ENCODE measurements at places on chromosomes 3 and 15.

DNA sequence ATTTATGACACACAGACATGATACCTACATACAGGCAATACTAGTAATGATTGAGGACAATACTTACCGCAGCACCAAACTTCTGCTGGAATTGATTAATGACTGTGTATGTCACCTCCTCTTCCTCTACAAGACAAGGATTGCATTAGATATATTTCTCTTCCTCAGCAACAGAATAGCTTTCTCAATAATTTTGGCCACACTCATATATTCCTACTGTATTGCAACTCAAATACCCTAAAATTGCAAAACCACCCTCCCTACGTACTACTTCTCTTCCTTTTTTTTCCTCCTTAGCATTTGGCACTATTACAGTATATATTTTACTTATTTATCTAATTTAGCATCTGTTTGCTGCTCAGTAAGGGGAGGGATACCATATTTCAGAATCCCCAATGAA, 14.8 kb downstream of the EXD1 start:
- no peak for DNase-seq

DNA sequence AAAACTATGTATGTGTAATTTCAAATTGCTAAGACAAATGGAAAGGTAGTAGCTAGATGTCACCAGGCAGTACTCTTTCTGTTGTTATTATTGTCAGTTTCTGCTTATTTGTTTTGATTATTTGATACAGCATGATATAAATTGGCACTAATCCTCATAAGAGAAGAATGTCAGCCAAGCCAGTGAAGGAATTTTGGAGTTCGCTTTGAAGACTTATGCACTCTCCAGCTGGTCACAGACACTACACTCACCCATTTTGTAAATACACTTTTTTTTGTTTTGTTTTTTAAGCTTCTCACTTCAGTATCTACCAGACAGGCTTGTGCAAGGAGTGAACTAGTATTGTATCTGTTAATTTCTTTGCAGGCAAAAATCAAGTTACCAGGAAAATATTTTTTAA, 180.2 kb upstream of the TTC14 start:
- DNase-seq = no peak

DNA sequence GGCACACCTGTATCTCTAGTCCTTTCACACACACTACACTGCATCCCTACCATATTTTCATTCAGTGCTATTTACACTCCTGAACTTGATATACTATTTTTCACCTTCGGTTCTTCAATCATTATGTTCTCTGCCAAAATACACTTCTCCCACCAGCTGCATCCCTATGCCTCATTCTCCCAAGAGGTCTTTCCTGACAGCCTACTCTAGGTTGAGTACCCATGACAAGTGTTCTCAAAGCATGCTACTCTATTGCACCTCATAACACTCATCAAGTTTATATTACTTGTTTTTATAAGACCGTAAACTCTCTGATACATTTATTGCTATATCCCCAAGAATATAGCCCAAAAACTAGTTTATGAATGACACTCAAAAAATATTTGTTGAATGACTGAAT, 549.5 kb downstream of the PYDC2 start:
- DNase-seq = no peak

DNA sequence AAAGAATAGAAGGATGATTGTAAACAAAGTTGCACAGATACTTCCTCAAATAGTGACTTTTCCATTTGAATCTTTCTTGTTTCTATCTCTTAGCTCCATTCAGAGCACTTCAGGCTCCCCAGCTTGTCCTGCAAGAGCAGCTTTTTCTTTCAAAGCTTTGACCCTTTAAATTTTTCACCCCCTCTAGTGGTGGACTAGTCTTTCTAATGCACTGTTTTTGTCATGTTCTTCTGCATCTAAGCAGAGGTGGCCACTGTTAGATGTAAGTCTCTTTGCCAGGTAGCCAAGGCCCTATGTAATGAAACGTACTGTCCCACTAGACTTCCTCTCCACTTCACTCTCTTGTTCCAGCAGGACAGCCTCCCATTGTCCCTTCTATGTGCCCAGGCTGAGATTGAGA, 74.0 kb upstream of the MANF start:
- no peak for DNase-seq

DNA sequence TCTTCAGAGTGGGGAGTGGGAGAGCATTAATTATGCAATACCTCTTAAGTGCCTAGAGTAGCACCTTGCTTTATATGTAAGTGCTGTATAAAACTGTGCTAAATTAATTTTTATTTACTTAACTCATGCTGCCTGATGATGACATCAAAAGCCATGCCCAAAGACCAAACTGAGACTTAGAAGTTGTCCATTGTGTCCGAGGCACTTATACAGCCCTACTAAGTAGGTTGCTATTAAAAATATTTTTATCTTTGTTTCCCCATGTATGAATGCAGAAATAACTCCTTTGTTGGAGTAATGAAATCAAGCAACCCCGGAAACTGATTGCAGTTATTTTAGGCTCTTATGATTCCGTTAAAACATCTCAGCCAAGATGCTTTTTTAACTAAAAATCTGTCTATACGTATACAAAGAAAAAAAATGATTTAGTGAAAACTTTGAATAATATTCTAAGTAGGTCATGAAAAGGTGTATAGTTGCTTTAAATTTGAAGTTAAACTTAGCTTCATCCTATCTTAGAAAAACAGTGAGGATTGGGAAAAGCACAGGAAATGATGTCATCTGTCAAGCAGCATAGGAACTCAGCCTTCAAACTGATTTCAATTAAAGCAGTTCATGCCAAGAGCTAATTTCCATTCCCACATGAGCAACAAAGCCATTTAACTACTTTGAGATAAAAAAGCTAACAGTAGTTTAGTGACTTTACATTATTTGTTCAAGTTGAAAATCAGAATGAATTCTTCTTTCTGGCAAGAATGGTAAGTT, 43.0 kb downstream of the FBN1 start:
- no peak for DNase-seq
